ENCODE measurements at places on chromosomes 11 and 22.

- DNase-seq, result no peak
Measured at GRCh38 chr22:44496844-44497217, 1.2 kb downstream of the RTL6 start.

GRCh38 chr22:42895087-42895486, 38.0 kb upstream of the ARFGAP3 start:
- peak; percentile 49 for DNase-seq

DNA sequence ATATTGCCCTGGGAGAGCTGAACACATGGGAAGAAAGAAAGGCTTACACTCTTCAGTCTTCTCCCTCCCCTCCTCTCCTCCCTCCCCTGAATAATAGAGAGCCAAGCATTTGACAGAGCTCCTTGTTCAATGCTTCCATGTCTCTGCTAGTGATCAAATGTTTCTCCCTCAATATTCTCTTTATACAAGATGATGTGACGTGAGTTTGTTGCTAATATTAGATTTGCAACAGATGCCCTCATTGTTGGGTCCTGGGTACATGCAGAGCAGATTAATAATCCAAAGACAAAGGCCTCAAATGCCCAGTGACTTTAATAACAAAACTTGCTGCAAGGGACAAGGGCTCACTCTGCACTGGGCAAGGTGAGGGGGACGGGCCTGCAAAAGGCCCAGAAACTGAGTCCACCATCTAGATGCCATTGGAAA, 7.1 kb upstream of the ENDOD1 start:
- no peak for DNase-seq

DNA sequence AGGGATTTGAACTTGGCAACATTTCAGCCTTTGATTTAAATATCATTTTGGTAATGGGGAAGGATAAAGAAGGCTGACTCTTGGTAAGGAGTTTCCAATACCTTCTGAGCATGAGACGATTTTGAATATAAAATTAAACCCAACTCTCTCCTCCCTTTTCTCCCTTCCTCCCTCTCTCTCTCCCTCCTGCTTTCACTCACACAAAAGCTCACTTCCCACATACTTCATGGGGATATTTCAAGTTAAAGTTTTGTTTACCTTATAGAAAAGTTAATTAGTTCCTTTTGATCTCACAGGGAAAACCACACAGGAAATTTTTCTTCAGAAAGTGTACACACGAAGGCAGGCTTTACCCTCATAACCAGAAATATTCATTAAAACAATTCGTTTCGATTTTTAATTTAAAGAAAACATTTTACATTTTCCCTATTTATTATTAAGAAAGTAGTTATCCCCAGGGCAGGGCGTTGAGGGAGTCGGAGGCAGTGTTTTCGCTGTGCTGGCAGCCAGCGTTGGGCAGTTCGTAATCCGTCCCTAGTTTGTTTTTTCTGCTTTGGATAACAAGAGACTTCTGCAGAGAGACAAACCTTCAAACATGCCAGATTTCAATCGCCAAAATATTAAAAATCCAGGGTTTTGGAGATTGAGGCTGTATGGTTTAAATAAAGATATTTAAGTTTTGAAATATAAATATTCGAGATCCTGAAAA, 25.3 kb upstream of the ALX4 start:
- no peak for DNase-seq

- DNase-seq, result no peak
Measured at GRCh38 chr22:36762687-36763260, 13.1 kb downstream of the IFT27 start.
